SJSA1 (cell line): ENCODE measurements at places on chromosomes 4 and X. TPM values are rescaled to one million over a fixed set of nuclear protein-coding genes. Genes with fewer than 3 reads are reported as not detected.

- peaks cover 16% of the 10 kb centered on the region for H3K4me1 ChIP-seq
- DNase-seq: peak; percentile 40
- H3K4me3 ChIP-seq: no peak overlapping the region
- no peaks in the 10 kb centered on the region for H3K27me3 ChIP-seq
- H3K27ac ChIP-seq: no peak overlapping the region
- H3K36me3 ChIP-seq: no peaks in the 10 kb centered on the region
Observed at GRCh38 chr4:107863850-107864371, 39.2 kb downstream of the SGMS2 start.

GRCh38 chrX:24561121-24561520, 86.0 kb downstream of the PCYT1B start:
- H3K27me3 ChIP-seq: no peaks in the 10 kb centered on the region
- H3K4me1 ChIP-seq: no peaks in the 10 kb centered on the region
- DNase-seq: no peak
- no peak overlapping the region for H3K4me3 ChIP-seq
- H3K27ac ChIP-seq: no peak overlapping the region
- no peaks in the 10 kb centered on the region for H3K36me3 ChIP-seq

GRCh38 chrX:37796805-37797204, 16.9 kb downstream of the CYBB start:
- DNase-seq: no peak
- no peak overlapping the region for H3K4me3 ChIP-seq
- H3K4me1 ChIP-seq: no peaks in the 10 kb centered on the region
- no peaks in the 10 kb centered on the region for H3K27me3 ChIP-seq
- no peaks in the 10 kb centered on the region for H3K36me3 ChIP-seq

SPANXC gene
- total RNA-seq: 1.0 and 4.4 TPM in 2 replicates

ZNF275 gene
- total RNA-seq: 4.4 and 8.9 TPM in 2 replicates

GRCh38 chr4:187666697-187667494, 328.7 kb upstream of the ZFP42 start:
- H3K4me3 ChIP-seq: no peak overlapping the region
- no peaks in the 10 kb centered on the region for H3K36me3 ChIP-seq
- H3K27ac ChIP-seq: no peak overlapping the region
- no peaks in the 10 kb centered on the region for H3K27me3 ChIP-seq
- DNase-seq: no peak

DNA sequence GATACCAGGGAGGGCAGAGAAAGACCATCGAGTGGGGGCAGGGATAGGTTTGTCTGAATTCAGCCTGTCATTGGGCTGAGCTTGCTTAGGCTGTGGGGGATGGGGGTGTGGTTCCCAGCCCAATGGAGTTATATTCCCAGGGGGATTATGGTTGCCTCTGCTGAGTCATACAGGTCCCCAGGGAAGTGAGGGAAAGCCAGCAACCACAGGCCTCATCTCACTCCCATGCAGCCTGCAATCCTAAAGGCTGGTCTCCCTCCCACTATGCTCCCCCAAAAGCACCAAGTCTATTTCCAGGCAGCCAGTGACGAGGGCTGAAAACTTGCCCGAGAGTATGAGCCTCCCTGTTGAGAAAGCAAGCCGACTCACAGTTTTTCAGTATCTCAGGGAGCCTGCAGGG, 39.3 kb downstream of the AFM start:
- no peaks in the 10 kb centered on the region for H3K36me3 ChIP-seq
- H3K4me1 ChIP-seq: no peaks in the 10 kb centered on the region; the same call in 1 of the 2 replicates
- H3K27ac ChIP-seq: no peak overlapping the region
- no peaks in the 10 kb centered on the region for H3K27me3 ChIP-seq
- no peak overlapping the region for H3K4me3 ChIP-seq

- H3K27me3 ChIP-seq: no peaks in the 10 kb centered on the region; the same call in 1 of the 2 replicates
- H3K27ac ChIP-seq: no peak overlapping the region
- no peak overlapping the region for H3K4me3 ChIP-seq
- H3K36me3 ChIP-seq: no peaks in the 10 kb centered on the region
- DNase-seq: no peak
- H3K4me1 ChIP-seq: no peaks in the 10 kb centered on the region
Observed at GRCh38 chr4:146368209-146368608, 153.5 kb downstream of the SLC10A7 start.

KIF4A gene
- total RNA-seq: 56.3 and 66.2 TPM in 2 replicates

- H3K36me3 ChIP-seq: peaks cover 12% of the 10 kb centered on the region
- DNase-seq: no peak
- no peak overlapping the region for H3K4me3 ChIP-seq
- no peaks in the 10 kb centered on the region for H3K27me3 ChIP-seq
- no peak overlapping the region for H3K27ac ChIP-seq
Observed at GRCh38 chrX:65712005-65712806, 44.8 kb downstream of the MSN start.

- H3K27me3 ChIP-seq: no peaks in the 10 kb centered on the region
- DNase-seq: no peak
- H3K4me1 ChIP-seq: no peaks in the 10 kb centered on the region
- no peak overlapping the region for H3K4me3 ChIP-seq
- no peak overlapping the region for H3K27ac ChIP-seq
- no peaks in the 10 kb centered on the region for H3K36me3 ChIP-seq
Observed at GRCh38 chrX:124910611-124911010, 409.1 kb upstream of the TEX13C start.

PITX2 gene
- total RNA-seq: 20.6 and 21.7 TPM in 2 replicates

- no peaks in the 10 kb centered on the region for H3K4me1 ChIP-seq
- DNase-seq: no peak
- no peaks in the 10 kb centered on the region for H3K36me3 ChIP-seq
- no peak overlapping the region for H3K4me3 ChIP-seq
Observed at GRCh38 chr4:130600706-130601105, 1504.8 kb downstream of the C4orf33 start.

NKAP gene
- total RNA-seq: 4.2 and 7.3 TPM in 2 replicates

ADH7 gene
- not detected in 2 replicates for total RNA-seq

SCFD2 gene
- total RNA-seq: 17.0 and 18.5 TPM in 2 replicates

- peaks cover 6% of the 10 kb centered on the region for H3K4me1 ChIP-seq
- no peaks in the 10 kb centered on the region for H3K36me3 ChIP-seq
- H3K4me3 ChIP-seq: no peak overlapping the region
Observed at GRCh38 chrX:10931976-10932375, 179.2 kb upstream of the HCCS start.

DNA sequence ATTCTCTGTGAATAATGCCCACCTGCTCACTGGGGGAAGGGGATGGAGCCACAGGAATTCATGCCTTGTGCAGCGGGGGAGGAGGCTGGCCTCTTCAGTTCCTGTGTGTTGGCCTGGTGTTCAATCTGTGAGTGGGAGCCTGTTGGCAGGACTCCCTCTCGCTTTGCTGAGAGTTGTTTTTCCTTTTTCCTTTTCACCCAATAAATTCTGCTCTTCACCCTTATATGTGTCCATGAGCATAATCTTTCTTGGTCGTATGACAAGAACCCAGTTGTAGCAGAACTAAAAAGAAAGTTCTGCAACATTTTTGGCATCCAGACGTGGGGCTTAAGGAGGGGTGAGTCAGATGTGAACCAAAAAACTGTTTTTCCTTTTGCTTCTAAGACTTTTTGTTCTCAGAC, 235.2 kb upstream of the HDX start:
- H3K36me3 ChIP-seq: no peaks in the 10 kb centered on the region
- no peaks in the 10 kb centered on the region for H3K4me1 ChIP-seq
- no peaks in the 10 kb centered on the region for H3K27me3 ChIP-seq

GRCh38 chr4:154615211-154615610, 2.8 kb upstream of the FGG start:
- no peak overlapping the region for H3K4me3 ChIP-seq
- DNase-seq: no peak
- H3K27ac ChIP-seq: no peak overlapping the region
- no peaks in the 10 kb centered on the region for H3K36me3 ChIP-seq
- H3K27me3 ChIP-seq: peaks cover 3% of the 10 kb centered on the region; the same call in 1 of the 2 replicates
- no peaks in the 10 kb centered on the region for H3K4me1 ChIP-seq
